Activated naive CD4-positive, alpha-beta T cell treated with anti-CD3 and anti-CD28 coated beads for 36 hours (primary cell): ENCODE measurements at places on chromosomes 6 and 20. TPM values are rescaled to one million over a fixed set of nuclear protein-coding genes. Genes with fewer than 3 reads are reported as not detected.

GRCh38 chr6:88574651-88575050 lies 388.8 kb downstream of the RNGTT start:
- DNase-seq, result no peak

DNA sequence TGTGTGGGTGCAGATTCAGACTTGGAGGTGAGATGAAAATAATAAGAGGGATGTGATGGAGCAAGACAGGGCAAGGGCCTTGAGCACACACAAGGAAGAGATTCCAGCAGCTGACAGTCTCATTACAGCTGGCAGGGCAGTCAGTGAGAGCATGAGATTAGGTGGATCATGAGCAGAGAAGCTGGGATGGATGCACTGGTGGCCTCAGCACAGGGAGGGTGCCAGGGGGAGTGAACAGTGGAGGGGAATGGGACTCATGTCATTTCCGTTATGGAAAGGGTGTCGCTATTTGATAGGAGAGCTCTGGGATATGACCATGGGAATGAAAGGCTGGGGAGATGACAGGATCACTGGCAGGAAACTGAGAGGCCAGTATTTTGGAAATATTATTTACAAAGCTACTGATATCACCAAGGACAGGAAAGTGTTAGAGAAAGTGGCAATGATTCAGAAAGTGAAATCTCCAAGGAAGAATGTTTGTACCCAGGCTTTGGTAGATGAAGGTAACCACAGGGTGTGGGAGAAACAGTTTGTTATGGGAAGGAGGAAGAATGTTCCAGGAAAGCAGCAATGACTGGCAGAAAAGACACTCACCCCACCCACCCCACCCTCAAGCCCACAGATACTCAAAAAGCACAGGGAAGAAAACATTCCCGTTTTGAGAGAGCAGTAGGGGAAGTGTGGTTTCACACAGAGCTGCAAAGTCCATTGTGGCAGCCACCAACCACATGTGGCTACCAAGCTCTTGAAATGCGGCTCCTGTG lies 214.7 kb upstream of the PROKR2 start:
- DNase-seq, result no peak

SLC17A2 gene
- 0.07 TPM for total RNA-seq

- DNase-seq, result no peak
These were observed 6.3 kb downstream of the EBF4 start for GRCh38 chr20:2698912-2699311.

DNA sequence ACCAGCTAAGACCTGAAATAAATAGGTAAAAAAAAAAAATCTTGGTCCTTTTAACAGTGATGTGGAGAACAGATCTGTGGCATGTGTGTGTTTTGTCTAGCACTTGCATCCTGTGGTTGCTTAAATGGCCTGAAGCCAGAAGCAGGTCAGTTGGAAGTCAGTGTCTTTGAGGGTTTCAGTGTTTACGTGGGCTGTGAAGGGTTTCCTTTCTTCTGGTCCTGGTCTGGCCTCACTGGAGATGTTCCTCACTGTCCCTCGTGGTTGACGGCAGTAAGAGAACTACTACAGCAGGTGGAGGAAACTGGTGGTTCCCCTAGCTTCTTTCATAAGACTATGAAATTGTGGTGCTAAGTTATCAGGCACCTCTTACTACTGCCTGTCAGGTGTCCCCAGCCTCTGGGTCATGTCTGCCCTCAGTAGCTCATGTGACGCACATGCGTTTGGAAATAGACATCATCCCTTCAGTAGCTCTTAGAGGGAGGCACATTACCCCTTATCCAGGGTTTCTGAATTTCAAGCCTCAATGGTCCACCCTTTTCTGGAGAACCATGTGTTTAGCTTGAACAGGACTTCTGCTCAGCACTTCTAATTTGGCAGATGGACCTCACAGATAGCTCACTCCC lies 59.4 kb upstream of the SCP2D1 start:
- no peak for DNase-seq

- no peak for DNase-seq
These were observed 12.3 kb downstream of the MPC1 start for GRCh38 chr6:166370489-166370888.

CHRNA4 gene
- total RNA-seq, result not detected

DNA sequence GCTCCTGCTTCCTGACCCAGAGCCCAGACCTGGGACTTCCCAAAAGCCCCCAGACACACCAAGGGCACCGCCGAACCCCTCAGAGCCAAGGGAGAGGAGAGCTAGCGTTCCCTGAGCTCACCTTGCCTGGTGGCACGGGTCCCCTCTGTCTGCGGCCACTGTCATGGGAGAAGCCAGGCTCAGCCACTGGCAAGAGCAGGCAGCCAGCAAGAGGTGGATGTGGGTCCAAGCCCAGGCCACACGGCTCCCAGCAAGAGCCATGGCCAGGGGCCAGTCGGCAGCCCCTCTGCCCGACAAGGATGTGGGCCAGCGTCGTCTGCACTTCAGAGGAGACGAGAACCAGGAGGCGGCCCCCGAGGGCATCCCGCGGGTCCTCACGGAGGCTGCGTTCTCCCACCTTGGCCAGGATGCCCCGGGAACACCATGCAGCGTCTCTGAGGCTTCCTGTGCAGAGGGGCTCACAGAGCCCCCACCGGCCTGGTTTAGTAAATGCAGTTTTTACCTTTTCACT lies 2.2 kb upstream of the PPDPF start:
- no peak for DNase-seq

CLPSL2 gene
- not detected for total RNA-seq

GRCh38 chr6:84768442-84769174 lies 4.2 kb upstream of the TBX18 start:
- no peak for DNase-seq

DNA sequence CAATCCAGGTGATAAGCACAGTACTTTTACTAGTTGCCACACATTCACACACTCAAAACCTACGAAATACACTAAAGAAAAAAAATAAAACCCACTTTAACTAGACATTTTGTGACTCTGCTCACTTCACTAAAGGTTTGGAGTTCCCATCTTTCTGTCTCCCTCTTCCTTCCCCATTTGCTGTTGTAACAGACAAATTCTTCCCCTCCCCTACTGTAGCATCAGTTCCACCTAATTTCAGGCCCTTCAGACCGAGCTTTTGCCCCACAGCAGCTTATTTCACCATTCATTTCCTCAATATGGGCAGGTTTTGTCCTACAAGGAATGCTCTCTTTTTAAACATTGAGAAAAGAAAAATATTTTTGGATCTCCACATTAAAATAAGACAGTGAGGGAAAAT lies 31.3 kb upstream of the MRAP2 start:
- DNase-seq, result no peak

DNA sequence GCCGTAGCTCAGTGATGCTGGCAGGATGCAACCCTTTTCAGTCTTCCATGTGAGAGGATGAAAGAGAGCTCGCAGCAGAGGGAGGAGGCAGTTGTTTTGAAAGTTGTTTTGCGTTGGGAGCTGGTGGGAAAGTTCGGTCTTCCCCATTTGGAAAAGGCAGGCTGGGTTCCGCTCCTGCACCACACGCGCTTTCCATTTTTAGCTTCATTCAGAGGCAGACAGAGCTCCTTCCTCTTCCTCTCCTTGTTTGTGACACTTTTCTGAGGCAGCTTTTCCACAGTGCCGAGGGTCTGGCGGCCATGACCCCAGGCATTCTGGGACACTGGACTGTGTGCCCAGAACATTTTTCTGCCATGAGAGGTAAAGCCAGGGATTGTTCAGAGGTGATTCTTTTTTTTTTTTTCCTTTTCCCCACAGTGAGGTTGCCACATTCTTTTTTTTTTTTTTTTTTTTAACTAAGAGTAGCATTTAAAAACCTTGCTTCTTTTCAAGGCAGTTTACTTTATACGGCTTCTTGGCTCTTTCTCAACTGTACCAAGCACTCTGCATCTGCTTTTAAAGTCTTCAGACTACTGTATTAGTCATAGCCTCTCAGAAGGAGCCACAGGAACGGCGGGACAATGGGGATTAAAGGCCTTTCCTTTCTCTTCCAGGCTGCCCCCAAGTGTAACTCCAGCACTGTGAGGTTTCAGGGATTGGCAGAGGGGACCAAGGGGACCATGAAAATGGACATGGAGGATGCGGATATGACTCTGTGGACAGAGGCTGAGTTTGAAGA lies 1.6 kb downstream of the PRDM1 start:
- no peak for DNase-seq

SCUBE3 gene
- total RNA-seq, result not detected

KCNK5 gene
- 9.2 TPM for total RNA-seq

GRCh38 chr6:134373282-134373922 lies 55.5 kb upstream of the SGK1 start:
- peak; percentile 61 for DNase-seq

GRCh38 chr6:17785094-17785787 lies 78.5 kb upstream of the NUP153 start:
- DNase-seq, result no peak

SMLR1 gene
- total RNA-seq, result not detected

- DNase-seq, result no peak
These were observed 43.0 kb upstream of the SYNCRIP start for GRCh38 chr6:85685713-85686112.

ZNF165 gene
- 6.1 TPM for total RNA-seq
